T-helper 17 cell (primary cell): ENCODE measurements at places on chromosomes 5 and 9. TPM values are rescaled to one million over a fixed set of nuclear protein-coding genes. Genes with fewer than 3 reads are reported as not detected.

GRCh38 chr9:13431222-13431536, 151.7 kb upstream of the MPDZ start:
- H3K27ac ChIP-seq = no peak overlapping the region
- no peak overlapping the region for H3K4me3 ChIP-seq
- H3K36me3 ChIP-seq = no peaks in the 10 kb centered on the region
- DNase-seq = no peak

GRCh38 chr5:155064580-155064979, 51.0 kb downstream of the KIF4B start:
- no peaks in the 10 kb centered on the region for H3K36me3 ChIP-seq
- no peak for DNase-seq
- H3K27ac ChIP-seq = no peak overlapping the region
- H3K4me3 ChIP-seq = no peak overlapping the region
- H3K27me3 ChIP-seq = peaks cover 24% of the 10 kb centered on the region

- no peak overlapping the region for H3K27ac ChIP-seq
- no peak overlapping the region for H3K4me3 ChIP-seq
- no peak for DNase-seq
Measured at GRCh38 chr9:14066831-14067230, 247.1 kb downstream of the NFIB start.

DNA sequence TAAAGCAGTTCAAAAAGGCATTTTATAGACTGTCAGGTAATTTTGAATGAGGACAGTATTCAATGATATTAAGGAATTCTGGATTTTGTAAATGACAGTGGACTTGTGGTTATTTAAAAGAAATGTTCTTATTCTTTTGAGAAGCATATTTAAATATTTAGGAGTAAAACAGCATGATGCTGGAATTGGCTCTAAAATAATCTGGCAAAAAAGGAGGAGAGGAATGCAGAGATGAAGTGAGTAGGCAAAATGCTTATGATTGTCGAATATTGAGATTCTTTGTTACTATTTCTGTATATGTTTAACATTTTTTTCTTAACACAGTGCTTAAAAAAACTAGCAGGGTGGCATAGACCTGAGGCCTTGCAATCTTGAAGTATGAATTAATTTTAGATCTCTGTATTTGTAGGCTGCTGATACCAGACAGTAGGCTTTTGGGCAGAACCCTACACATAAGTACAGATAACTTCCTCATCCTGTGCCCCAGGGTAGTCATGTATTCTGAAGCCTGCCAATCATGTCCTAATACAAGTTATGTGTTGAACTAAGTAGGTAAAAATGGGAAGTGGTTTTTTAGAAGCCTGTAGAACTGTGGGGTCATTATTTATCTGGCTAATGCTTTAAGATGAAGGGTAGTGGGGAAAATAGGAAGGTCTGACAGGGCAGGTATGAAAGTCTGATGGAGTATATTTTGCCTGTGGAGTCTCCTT, 9.4 kb downstream of the CD180 start:
- H3K36me3 ChIP-seq = peaks cover 2% of the 10 kb centered on the region
- H3K27ac ChIP-seq = peak overlapping the region; percentile 93
- DNase-seq = no peak
- peak overlapping the region; percentile 5 for H3K4me3 ChIP-seq
- H3K27me3 ChIP-seq = no peaks in the 10 kb centered on the region

- peaks cover 19% of the 10 kb centered on the region for H3K4me1 ChIP-seq
- no peak for DNase-seq
Measured at GRCh38 chr5:81782811-81783210, 31.9 kb upstream of the SSBP2 start.

- peaks cover 9% of the 10 kb centered on the region for H3K36me3 ChIP-seq
- H3K27me3 ChIP-seq = no peaks in the 10 kb centered on the region
- DNase-seq = no peak
- no peak overlapping the region for H3K4me3 ChIP-seq
- peaks cover 19% of the 10 kb centered on the region for H3K4me1 ChIP-seq
Measured at GRCh38 chr9:5820425-5820824, 12.5 kb downstream of the ERMP1 start.

DNA sequence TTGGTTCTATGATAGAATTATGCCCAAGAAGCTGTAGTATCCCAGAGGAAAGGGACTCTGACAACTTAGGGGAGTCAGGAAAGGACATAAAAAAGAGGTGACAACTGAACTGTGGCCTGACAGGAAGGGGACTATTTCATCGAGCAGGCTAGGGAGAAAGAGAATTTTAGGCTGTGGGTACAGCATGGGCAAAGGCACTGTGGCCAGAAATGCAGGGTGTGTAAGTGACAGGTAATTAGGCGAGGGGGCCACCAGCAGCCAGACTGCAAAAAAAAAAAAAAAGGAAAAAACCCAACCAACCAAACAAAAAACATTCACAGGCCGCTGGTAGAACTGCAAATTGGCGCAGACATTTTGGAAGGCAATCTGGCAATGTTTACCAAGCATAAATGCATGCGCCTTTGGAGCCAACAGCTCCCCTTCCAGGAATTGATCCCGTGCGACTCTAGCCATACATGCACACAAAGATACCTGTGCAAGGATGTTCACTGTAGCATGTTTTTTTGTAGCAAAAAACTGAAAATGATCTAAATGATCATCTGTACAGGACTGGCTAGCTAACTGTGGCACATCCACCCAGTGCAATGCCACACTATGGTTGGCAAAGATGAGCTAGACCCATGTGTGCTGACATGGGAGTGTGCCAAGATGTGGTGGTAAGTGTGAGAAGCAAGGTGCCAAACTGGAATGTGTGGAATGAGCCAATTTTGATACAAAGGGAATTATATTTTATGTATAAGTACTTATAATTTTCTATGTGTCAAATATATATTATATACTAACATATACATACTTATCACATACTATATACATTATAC, 1.1 kb downstream of the EIF4E1B start:
- no peak for DNase-seq
- peaks cover 73% of the 10 kb centered on the region for H3K27me3 ChIP-seq
- H3K27ac ChIP-seq = no peak overlapping the region
- H3K36me3 ChIP-seq = peaks cover 17% of the 10 kb centered on the region

DNA sequence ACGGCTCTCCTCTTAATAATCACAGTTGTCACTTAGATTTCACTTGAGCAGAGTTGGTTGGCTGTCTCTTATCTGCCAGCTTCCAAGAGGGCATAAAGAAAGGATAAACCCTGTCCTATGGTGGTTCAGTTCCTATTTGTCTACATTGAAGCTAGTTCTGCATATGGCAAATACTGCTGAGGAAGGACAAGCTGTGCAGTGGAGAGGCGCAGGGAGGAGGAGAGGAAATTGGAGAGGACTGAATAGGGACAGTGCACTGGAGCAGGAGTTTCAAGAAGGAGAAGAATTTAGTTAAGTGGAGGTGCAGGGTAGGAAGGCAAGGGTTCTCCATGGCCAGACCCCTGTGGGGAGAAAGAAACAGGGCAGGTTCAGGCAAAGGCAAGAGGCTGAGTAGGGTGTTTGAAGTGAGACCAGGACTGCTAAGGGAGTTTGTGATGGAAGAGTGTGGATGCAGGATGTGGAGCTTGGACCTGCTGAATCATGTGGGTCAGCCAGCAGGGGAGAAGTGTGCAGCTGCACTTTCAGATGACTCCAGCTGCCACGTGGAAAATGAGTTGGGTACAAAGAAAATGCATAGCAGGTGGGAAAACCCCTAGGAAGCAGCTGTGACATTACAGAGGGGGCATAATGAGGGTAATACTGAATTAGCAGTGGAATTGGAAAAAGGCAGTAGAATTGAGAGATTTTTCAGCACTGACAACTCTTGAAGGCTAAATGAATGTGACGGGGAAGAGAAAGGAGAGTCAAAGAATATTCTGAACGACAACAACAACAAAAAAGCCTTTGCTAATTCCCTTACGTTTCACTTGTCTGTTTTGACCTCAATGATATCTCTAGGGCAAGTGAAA, 66.8 kb downstream of the MAMDC2 start:
- peaks cover 21% of the 10 kb centered on the region for H3K4me1 ChIP-seq
- no peak for DNase-seq
- H3K27ac ChIP-seq = peak overlapping the region; percentile 84
- H3K27me3 ChIP-seq = peaks cover 65% of the 10 kb centered on the region

- DNase-seq = no peak
- no peak overlapping the region for H3K4me3 ChIP-seq
- peaks cover 3% of the 10 kb centered on the region for H3K4me1 ChIP-seq
Measured at GRCh38 chr5:147887026-147887627, 8.6 kb downstream of the SCGB3A2 start.

DNA sequence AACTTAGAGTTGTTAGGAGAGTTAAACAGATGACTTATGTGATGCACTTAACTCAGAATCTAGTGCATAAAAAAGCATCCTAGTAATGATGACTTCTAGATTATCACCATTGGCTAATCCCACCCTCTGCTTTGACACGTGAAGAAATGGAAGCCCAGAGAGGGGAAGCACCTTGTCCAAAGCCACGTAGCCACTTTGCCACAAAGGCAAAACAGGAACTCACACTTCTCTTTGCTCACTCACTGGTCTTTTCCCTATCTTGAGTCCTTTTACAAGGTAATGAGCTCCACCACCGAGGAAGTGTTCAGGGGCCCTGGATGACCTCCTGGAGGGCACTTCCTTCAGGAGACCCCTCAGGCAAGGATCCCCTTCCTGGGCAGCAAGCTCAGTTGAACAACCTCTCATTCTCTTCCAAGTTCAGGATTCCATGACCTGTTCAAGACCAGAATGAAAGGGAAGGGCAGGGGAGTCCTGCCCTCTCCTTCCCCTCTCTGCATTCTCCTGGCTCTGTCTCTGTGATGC, 89.7 kb downstream of the HRH2 start:
- no peak for DNase-seq
- peaks cover 63% of the 10 kb centered on the region for H3K27me3 ChIP-seq

DNA sequence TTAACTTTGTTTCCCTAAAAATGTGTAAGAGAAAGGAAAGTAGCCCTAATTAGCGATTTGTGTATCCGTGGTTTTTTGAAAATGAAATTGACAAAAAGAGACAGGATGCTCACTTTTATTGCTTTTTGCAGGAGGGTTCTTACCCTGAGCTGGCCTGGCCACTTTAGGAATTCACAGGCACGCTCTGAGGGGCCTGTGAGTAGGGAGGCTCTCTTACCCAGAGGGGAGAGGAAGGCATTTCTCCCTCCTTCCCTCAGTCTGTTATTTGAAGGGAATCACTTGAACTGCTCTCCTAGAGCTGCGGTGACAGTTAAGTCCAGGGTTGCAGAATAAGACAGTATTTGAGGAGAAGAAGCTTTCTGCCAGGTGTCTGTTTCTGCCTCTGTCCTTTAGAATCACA, 16.7 kb downstream of the PIK3R1 start:
- DNase-seq = no peak
- peaks cover 54% of the 10 kb centered on the region for H3K4me1 ChIP-seq
- H3K27me3 ChIP-seq = no peaks in the 10 kb centered on the region

- no peak for DNase-seq
- H3K27me3 ChIP-seq = no peaks in the 10 kb centered on the region
- no peak overlapping the region for H3K27ac ChIP-seq
- H3K4me3 ChIP-seq = no peak overlapping the region
Measured at GRCh38 chr5:93870649-93871048, 129.2 kb upstream of the POU5F2 start.

DNA sequence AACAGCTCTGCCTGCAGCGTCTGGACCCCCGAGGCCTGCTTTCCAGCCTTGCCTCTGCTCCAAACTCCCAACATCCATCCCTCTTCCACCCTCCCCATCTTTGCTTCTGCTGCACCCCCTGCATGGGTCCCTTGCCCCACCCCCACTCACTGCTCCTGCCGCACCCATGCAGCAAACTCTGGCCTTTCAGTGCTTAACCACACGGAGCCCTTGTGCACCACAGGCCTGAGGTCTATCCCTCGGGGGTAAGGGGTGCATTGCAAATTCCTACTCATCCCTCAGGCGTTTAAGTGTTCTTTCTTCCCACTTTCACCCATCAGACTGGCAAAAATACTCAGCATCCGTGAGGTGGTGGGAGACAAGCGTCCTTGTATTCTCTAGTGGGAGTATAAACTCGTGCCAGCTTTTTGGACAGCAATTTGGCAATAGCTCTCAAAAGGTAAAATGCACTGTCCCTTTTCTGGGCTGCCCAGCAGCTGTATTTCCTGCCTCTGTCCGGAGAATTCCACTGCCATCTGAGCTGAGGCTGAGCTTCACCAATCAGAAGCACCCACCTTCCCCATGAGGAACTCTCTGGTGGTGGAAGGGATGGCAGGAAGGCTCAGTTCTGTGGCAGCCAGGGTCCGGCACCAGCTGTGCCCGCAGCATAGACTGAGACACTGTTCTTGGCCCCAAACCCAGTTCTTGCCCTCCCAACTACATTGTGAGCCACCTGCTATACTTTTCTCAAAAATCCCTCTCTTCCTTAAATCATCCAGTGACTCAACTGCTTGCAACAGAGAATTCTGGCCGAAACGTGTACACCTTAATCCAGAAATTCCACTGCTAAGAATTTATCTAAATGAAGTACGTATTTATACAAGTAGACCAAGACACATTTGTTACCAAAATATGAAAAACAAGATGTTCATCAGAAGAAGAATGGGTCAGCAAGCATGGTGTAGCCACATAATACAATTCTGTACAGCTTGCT, 15.0 kb downstream of the PSMB7 start:
- peaks cover 25% of the 10 kb centered on the region for H3K4me1 ChIP-seq
- H3K36me3 ChIP-seq = peaks cover 7% of the 10 kb centered on the region
- no peak for DNase-seq
- no peak overlapping the region for H3K27ac ChIP-seq
- H3K4me3 ChIP-seq = no peak overlapping the region

DNA sequence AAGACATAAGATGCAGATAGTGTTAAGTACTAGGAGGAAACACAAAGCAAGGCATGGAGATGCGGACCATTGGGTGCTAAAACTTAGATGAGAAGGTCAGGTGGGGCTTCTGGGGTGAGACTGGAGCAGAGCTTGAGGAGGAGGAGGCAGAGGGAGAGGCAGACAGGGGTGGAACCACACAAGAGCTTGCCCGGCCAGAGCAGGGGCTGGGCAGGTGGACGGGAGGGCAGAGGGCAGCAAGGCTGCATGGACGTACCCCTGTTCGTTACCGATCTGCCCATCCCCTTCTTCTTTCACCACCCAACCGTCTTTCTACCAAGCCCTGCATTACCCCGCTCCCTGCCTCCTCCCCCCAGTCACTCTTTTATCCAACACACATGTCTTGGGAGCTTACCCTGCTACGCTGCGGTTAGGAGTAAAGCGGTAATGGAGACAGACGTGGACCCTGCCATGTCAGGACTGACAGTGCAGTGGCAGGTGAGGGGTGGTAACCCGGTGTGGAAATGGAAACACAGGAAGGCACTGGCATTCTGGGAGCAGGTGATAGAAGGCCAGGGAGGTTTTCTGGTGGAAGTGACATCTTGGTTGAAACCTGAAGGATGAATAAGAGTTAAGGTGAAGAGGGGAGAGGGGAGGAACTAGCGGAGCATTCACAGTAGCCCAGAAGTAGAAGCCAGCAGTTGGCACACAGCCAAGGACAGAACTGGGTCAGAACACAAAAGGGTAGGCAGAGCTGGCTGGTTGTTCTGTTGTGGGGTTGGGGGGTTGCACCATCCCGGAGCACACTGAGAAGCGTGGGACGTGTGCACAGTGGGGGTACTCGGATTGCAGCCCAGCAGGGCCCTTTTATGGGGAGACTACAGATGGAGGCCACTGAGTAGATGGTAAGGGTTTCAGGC, 167.2 kb downstream of the CACNA1B start:
- DNase-seq = no peak
- peaks cover 6% of the 10 kb centered on the region for H3K36me3 ChIP-seq
- peaks cover 65% of the 10 kb centered on the region for H3K27me3 ChIP-seq
- H3K4me3 ChIP-seq = no peak overlapping the region
- no peak overlapping the region for H3K27ac ChIP-seq

CCL27 gene
- total RNA-seq = not detected

MYMK gene
- not detected for total RNA-seq

LAMC3 gene
- total RNA-seq = 0.50 TPM

TTC16 gene
- 3.7 TPM for total RNA-seq

CACNA1B gene
- total RNA-seq = not detected

TMEM171 gene
- not detected for total RNA-seq
